SK-MEL-5 (cell line): ENCODE measurements at places on chromosomes 6 and 20.

DNA sequence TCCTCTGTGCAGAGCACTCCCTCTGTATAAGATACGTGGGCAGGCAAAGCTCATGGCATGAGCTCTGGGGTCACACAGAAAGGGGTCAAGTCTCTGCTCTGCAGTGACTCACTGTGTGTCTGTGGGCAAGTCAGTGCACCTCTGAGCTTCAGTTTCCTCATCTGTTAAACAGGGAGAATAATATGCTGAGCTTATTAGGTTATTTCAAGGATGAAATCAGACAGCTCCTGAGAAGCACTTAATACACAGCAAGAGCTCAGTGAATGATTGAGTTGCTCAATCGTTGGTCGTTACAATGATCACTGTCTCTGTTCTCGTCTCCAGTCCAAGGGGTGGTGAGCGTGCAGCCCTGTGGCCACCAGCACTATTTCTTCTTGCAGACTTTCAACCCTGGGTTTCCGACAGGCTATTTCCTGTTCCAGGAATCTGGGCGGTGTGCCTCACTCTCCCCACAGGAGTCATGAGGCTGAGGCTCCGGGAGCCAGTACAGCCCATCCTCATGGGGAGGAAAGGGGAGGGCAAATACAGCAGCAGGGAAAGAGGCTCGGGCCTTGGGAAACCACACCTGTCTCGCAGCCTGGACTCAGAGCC, 28.9 kb downstream of the KIAA1755 start:
- no peak for DNase-seq

DNA sequence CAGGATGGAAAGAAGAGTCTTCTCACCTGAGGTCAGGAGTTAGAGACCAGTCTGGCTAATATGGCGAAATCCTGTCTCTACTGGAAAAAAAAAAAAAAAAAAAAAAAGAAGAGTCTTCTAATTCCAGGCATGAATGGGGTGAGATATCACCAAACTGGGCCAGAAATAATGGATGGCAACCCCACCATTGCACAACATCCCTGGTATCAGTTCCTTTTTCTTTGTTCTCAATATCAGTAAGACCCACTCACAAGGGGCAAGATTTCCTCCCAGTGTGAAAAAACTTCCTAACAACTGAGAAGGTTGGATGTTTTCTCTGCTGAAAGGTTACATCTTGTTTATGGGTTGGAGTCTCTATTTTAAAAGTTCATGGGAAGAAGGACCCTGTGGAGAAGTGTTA, 23.6 kb upstream of the NR2E1 start:
- DNase-seq, result no peak

- no peak for DNase-seq
These were observed 86.7 kb upstream of the STMND1 start for GRCh38 chr6:17015144-17015543.

DNA sequence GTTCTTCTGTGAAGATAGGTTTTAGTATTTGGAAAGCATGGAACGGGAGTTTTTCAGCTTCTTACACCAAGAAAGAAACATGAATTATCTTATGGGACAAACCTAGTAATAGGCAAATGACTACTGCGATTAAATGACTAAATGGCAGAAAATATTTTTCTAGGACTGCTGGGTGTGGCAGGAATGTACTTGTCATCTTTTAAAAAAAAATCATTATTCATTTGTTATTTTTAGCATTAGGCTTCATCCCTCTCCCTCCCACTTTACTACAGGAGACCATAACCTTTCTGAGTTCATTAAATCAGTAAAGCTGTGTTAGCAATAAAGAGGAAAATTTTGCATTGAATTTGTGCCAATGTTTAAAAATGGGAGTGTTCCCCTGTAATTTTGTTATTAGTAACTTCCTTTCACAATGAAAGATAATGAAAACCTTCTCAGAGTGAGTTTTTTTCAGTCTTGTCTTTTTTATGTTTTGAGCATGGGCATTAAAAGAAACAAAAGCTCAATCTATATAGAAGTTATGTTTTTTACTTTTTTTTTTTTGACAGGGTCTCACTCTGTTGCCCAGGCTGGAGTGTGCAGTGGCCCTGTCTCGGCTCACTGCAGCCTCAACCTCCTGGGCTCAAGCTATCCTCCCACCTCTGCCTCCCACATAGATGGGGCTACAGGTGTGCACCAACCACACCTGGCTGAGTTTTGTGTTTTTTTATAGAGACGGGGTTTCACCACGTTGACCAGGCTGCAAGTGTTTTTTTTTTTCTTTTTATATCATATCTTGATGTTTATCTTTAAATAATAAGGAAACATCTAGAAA, 105.6 kb upstream of the CLDN20 start:
- no peak for DNase-seq

DNA sequence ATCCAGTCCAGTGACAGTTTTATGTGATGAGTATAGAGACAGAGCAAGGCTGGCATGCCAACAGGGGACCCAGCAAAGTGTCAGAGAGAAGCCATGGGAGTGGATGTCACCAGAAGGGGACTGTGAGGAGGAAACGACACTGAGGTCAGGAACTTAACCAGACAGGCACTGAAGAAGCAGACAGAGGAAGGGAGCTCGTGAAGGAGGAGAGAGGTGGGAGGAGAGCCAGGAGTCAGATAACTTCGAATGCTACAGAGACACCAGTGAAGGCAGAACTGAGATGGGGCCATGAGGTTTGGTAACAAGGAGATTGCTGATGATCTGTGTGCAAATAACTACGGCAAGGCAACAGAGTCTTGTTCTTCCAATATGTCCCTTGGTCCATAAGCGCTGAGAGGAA, 211.1 kb upstream of the FOXA2 start:
- DNase-seq, result no peak
